ENCODE measurements at places on chromosomes 6 and 20.

DNA sequence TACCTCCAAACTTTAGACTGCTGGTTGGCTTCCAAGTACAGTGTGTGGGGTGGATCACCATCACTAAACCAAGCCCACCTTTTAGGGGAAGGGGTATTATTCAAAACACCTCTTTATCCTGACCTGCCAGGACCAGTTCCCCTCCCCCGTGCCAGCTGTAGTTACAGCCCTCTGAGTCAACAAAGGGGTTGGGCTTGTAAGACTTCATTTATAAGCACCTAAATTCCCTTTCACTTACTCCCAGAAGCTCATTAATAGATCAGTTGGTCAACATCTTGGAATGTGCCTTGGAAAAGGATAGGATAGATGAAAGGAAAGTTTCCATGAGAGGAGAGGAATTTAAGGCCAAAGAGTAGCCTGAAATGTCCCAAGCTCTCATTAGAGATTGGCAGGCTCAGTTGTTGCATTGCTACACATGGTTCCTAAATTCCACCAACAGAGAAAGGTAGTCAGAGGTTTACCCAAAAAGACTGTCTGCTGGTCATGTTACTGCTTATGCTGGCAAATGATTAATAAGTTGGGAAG, 59.2 kb downstream of the TNFAIP3 start:
- no peak for DNase-seq

DNA sequence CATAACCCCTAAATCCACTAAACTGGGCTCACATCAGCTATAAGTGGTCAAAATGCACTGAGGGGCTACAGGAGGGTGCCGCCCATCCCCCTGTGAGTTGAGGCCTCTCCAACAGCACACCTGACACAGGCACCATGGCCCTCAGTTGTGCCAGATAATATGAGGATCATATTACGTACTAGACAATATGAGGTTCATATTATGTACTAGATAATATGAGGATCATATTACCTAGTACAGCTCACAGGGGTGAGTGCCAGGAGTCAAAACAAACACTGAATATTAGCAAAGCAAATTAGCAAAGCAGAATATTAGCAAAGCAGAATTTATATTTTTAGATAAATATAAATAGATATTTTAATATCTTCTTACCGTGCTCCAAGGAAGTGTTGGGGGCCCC, 35.3 kb downstream of the CD24 start:
- DNase-seq: no peak

DNA sequence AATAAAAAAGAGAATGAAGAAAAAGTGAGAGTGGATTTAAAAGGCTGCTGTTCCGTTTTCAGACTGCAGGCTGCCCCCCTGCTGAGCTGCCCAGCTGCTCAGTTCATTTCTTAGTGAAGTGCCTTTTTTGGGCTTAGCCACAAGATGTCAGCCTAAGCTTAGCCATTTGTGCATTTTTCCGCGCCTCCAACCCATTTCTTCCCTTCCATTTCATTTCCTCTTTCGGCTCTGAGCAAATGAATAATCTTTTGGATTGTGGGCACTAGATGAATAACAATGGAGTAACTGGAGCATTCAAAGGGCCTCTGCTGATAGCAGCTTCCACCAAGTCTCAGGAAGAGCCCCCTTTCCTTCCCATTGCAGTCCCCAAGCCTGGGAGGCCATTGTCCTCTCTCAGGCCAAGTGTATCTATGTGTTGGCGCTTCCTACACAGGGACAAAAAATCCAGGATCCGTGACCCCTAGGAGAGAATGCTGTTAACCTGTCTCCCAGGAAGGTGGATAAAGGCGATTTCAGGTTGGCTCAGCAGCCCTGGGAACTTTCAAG, 83.5 kb upstream of the SPTLC3 start:
- peak; percentile 3 for DNase-seq

- DNase-seq: no peak
Measured at GRCh38 chr20:56688106-56688505, 59.0 kb downstream of the TFAP2C start.

GRCh38 chr20:17807651-17808050, 107.9 kb downstream of the BANF2 start:
- DNase-seq: no peak

DNA sequence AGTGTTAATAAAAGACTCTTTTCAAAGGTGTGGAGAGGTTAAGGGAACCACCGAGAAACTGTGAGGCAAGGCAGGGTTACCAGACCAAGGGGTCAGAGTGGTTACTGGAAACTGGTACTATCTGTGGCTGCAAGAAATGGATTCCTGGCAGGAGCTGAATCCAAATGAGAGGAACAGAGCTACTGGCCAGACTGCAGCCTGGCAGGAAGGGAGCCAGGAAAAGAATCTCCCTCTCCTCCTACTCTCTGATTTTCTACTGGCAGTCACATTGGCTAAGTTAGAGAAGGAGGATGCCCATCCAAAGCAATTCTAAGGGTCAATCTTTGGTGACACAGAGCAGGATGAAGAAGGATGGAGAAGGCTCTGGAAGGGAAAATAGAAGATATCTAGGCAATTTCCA, 211.5 kb downstream of the GRM1 start:
- no peak for DNase-seq

DNA sequence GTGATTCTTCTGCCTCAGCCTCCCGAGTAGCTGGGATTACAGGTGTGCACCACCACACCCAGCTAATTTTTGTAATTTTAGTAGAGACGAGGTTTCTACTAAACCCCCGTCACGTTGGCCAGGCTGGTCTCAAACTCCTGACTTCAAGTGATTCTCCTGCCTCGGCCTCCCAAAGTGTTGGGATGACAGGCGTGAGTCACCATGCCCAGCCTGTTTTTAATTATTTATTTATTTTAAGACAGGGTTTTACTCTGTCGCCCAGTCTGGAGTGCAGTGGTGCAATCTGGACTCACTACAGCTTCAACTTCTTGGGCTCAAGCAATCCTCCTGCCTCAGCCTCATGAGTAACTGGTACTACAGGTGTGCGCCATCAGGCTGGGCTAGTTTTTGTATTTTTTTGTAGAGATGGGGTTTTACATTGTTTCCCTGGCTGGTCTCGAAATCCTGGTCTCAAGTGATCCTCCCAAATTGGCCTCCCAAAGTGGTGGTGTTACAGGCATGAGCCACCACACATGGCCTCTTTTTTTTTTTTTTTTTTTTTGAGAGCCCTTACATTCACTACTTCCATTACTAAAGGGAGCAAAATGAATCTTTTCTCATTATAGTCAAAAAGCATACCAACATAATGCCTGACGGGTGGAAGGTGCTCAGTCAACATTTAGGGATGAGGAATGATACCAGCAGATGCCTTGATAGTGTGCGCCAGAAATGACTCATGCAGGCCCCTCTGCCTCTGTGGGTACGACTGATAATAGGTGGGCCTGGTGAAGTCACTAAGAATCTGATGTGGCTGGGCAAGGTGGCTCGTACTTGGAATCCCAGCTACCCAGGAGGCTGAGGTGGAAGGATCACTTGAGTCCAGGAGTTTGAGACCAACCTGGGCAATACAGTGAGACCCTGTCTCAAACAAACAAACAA, 17.8 kb upstream of the RALGAPB start:
- DNase-seq: no peak

DNA sequence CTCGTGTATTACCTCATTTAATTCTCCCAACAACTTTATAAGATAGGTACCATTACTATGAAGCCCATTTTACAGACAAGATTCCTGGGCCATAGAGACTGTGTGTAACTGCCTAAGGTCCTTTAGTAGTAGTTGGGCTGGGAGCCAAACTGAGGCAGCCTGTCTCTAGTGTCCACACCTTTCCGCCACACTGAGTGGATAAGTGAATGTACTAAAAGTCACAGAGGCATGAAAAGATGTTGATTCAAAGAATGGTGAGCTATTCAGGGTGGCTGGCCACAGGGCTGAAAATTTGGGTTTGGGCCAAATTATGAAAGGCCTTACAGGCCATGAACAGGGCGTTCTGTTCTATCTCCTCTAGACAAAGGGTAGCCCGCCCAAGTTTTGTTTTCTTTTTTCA, 11.0 kb downstream of the CD24 start:
- DNase-seq: no peak

- DNase-seq: no peak
Measured at GRCh38 chr20:1845163-1845523, 50.1 kb upstream of the SIRPA start.

- no peak for DNase-seq
Measured at GRCh38 chr20:61055180-61056010, 196.7 kb upstream of the CDH4 start.

- no peak for DNase-seq
Measured at GRCh38 chr6:97068211-97068610, 143.7 kb downstream of the KLHL32 start.

DNA sequence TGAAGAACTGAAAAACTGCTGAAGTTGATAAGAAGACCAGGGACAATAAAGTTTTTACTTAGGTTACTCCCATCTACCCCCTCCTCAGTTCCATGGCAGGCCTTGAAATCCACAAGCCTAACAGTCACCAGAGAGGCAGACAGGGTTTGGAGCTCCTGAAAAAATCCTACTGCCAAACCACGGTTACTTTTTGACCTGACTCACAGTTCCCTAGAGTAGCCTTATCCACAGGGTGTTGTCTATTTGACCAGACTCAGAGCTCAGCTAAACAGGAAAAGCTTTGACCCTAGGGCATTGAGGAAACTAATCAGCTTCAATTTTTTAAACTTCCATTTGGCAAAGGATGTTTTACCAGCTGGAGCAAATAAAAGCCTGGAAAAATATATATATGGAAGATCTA, 257.7 kb upstream of the NT5E start:
- no peak for DNase-seq

DNA sequence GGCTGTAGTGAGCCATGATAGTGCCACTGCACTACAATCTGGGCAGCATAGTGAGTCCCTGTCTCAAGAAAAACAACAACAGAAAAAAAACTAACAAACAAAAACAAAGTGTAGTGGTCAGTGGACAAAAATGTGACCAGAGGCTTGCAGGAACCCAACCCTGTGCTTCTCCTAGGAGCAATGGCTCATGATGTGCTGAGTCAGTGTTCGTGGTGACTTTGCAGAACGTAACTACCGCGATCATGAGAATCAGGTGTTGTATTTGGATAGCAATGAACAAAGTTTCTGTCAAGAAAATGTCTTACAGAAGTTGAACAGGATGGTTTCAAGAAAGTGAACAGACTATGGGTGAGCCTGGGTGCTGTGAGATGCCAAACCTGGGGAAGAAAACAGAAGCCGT, 18.5 kb upstream of the FOXC1 start:
- no peak for DNase-seq

DNA sequence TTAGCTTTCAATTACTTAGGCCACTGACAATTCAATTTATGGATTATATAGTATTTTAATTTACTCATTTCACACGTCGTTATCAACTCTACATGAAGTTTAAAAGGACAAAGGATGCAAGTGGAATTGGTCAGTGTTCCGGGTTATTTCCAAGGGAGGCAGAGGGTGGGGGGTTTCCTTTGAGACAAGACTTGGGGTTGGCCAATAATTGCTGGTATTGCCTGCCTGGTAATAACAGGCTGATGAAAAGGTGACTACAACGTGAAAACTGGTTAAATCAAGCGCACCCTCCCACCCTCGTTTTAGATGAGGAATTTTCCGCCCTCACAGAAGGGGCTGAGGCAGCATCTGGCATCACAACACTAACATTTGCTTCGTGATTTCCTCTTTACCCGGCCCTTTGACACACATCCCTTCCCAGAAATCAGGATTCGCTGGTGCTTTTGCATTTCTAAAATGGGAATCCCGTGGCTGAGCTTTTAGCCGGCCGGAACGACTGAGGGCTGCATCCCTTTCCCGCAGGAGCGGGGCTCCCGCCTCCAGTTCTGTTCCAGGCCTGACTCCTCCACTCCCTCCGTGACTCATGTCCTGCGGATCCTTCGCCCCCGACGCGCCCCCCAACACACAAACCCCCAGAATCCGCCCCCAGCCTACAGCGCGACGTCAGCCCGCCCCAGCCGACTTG, 999 bp upstream of the PIM1 start:
- DNase-seq: no peak

DNA sequence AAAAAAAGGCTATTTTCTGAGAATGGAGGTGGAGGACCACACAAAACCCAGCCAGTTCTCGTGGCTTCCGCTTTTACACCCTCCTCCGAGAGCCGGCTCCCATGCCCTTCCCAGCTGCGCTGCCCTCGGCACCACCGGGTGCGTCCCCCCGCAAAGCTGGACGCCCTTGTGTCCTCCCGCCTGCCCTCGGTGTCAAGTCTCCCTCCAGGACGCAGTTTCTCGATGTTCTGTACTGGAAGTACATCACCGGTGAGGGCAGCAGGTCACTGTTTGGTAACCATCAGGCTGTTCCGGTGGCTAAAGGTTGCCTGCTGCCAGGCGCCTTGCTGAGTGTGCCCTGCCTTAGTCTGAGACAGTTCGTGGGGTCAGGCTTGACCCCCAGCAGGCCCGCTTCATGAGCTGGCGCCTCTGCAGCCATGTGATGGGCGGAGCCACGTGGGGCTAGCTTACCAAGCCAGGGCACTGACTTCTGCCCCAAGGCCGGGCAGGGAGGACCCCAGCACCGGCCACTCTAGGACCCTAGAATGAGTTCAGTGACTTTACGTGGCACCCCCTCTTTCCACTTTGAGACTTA, 34.6 kb downstream of the RREB1 start:
- no peak for DNase-seq

- DNase-seq: no peak
Measured at GRCh38 chr6:151089978-151090377, 149.8 kb upstream of the AKAP12 start.

- peak; percentile 62 for DNase-seq
Measured at GRCh38 chr20:49979030-49979832, 3.5 kb upstream of the SNAI1 start.

GRCh38 chr6:139290787-139291311, 949 bp downstream of the TXLNB start:
- DNase-seq: no peak

- no peak for DNase-seq
Measured at GRCh38 chr6:41715795-41716515, 19.5 kb downstream of the TFEB start.

DNA sequence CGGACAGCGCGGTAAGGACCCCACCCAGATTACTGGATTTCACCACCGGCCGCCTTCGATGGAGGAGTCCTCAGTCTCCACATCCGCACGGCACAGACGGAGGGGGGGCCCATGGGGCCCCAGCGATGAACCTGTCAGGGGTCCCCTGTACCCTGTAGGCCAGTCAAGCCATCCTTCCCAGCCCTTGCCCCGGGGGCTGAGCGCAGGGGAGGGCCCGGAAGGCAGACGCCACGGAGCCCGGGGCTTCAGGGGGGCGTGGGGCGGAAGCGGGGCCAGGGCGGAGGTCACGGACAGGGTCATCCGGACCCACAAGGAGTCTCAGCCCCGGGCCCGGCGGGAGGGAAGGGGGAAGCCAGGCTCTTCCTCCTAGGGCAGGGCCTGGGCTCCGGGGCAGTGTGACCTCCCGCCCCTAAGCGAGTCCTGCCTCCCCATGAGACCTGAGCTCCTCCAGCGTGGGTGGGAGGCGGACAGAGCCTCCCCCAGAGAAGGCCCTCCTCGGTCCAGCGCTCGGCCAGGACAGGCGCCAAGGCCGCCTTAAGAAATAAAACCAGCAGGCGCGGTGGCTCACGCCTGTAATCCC, 22.8 kb downstream of the ZBTB46 start:
- DNase-seq: no peak

GRCh38 chr6:2794171-2794730, 29.1 kb downstream of the WRNIP1 start:
- DNase-seq: no peak
